Amniotic stem cell (primary cell): ENCODE measurements at places on chromosomes 2 and 18.

DNA sequence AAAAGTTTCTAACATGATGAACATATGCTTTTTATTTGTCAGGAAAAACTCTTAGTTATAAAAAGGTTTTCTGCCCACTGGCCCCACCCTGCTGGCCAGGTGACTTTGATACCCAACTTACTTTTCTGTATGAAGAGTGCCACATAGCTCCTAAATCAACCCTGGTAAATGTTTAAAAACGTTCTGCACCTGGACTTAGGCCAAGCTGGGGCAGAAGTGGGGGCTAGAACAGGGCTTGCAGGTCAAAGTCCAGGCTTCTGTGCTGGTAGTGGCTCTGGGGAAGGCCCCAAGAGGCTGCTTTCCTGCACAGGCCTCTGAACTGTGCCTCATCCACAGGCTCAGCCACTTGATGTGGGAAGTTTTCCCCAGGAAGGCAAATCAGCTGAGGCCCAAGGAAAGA, 171.7 kb downstream of the ANKRD30B start:
- DNase-seq, result no peak

DNA sequence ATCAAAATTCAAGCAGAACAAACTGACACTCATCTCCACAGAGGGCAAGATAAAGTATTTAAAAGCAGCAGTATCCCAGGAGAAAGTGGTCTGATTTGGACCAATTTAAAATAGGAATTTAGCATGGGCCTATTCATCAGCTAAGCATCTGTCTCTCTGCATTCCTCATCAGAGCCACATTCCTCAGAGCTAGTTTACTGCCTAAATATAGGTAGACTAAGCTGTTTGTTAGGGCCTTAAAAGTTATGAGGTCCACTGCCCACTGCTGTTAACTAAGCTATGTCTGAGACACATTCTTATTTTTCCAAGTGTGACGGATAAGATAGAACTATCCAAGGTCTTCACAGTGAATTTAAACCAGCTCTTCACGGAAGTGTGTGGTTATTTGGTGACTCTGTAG, 17.6 kb downstream of the NEB start:
- DNase-seq, result no peak

- no peak for DNase-seq
These were observed 6.8 kb downstream of the ACTR1B start for GRCh38 chr2:97656905-97657587.

- DNase-seq, result no peak
These were observed 32.5 kb upstream of the CCL20 start for GRCh38 chr2:227780981-227781615.

DNA sequence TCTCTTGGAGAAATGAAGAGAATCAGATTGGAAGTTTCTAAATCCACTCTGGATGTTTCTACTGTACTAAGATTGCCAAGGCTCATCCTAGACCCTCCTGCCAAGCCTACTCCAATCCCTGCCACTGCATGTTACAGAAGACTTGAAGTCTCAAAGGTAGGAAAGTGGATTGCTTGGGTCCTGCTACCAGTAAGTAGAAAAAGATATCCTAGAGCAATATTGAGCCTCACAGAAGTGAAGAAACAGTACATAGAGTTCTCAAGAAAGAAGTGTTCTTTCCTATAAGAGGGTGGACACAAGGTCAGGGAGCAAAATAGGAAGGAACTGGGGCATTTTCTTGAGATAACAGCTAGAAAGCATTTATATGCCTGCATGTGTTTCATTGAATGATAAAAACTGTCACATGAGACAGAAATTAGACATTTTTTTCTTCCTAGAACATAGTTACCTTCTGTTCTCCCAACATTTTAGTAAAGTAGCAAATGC, 232.9 kb downstream of the RBM43 start:
- no peak for DNase-seq

GRCh38 chr2:144748443-144748842, 228.5 kb upstream of the ZEB2 start:
- DNase-seq, result no peak

DNA sequence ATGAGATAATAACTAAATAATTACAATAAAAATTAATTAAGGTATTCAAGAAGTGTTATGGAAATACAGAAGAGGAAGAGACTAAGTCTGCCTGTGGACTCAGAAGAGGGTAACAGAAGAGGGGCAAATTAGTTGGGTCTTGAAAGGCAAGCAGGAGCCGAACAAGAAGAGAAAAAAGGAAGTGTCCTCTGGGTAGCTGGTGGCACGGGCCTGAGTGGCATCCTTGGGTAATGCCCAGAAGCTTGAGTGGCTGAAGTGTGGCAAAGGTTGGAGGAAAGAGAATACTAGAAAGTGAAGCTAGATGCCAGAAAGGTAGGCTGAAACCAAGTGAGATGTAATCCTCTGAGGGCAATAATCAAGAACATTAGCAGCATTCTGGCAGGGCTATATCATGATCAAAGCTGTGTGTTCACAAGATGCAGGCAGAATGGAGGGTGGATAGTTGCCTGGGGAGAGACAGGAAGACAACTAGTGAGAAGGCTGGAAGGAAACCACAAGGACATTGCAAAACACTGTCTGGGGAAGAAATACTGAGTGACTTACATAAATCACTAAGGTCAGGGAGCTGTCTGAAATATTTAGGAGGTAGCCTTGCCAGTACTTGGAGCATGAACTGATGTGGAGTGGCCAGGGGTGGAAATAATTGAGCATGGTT, 16.2 kb downstream of the DOCK10 start:
- no peak for DNase-seq

DNA sequence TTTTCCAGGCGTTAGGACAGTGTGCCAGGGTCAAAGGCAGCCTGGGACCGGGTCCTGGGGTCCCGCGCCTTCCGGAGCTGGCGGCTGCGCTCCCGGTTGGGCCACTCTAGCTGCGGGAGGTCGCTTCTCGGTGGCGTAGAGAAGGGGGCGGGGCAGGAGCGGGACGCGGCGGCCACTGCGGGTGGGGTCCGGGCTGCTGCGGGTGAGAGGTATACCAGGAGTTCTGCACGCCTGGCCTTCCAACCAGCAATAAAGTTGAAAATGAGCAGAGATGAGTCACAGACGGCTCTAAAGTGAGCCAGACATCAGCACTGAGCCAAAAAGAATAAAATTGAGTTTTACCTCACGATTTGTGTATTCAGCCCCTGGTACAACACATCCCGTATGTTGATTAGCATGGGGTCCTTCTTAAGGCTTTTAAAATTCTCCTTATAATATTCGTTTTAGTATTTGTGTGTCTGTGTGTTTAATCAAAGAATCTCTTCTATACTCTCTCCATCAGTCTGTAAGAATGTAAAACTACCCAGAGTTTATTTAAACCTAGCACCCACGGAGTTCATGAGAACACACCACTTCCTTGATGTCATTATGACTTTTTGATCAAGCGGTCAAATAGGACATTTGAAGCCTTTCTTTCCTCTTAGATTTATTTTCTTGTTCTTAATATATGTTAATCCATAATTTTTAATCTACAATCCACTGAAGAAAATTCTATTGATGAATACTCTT, at the start of gene C1GALT1C1L:
C1GALT1C1L (minus strand) TSS at position 108 of the 729 bp plus-strand sequence; CDS start at position 1, 107 bp downstream.
- no peak for DNase-seq

- no peak for DNase-seq
These were observed 128.0 kb upstream of the MSH6 start for GRCh38 chr2:47654790-47655562.

DNA sequence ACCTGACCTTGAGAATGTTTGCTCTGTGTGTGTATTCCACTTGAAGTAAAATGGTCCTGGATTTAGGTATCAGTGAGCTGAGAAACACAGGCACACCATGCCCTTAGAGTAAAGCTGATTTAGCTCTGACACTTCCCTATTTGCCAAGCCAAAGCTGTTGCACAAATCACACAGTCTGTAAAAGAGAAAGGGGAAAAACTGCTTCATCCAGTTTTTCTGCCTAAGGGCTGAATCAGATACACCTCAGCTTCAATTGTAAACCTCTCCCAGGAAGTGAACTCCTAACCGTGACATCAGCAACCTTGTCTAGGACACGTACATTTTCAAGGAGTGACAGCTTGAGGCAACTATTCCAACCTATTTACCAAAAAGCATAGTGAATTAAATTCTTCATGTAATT, 150.4 kb downstream of the NR4A2 start:
- no peak for DNase-seq

DNA sequence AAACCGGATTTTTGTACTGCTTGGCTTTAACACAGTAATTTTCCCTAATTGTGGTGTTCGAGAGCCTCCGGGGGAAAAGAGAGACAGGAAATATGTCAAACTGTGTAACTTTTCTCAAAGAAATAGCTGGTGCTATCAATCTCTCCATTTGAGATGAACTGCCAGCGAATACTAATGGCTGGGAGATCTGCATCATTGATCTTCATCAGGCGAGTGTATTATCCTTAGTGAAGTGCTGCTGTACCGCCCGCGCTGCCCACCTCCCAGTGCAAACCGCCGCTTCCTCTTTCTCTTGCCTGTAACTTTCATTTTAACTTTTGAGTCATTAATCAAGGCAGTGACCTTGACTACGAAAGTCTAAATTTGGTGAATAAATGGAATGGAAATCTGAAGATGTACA, 246.1 kb upstream of the ST6GAL2 start:
- no peak for DNase-seq

DNA sequence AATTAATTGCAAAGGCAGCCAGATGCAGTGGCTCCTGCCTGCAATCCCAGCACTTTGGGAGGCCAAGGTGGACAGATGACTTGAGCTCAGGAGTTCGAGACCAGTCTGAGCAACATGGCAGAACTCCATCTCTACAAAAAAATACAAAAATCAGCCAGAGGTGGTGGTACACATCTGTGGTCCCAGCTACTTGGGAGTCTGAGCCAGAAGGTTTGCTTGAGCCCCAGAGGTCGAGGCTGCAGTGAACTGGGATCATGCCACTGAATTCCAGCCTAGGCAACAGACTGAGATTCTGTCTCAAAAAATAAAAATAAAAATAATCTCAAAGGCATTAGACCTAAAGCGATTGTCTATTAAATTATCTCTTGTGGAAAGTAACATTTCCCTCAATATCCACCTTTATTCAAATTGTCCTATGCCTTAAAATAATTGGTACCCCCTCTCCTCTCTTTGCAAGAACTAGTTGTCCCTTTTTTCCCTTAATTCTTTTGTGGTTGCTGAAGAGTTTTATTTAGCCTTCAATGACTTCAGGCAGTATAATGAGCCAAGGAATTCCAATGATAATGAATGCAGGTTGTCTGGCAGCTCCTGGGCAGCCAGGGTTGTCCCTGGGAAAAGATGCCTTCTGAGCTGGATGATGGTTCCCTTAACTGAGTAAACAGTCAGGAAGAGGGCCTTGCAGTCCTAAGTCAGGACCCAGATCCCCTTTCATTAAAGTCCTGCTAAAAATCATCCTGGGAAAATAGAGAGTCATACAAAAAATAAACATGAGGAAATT, 32.2 kb downstream of the GPR75 start:
- DNase-seq, result no peak

DNA sequence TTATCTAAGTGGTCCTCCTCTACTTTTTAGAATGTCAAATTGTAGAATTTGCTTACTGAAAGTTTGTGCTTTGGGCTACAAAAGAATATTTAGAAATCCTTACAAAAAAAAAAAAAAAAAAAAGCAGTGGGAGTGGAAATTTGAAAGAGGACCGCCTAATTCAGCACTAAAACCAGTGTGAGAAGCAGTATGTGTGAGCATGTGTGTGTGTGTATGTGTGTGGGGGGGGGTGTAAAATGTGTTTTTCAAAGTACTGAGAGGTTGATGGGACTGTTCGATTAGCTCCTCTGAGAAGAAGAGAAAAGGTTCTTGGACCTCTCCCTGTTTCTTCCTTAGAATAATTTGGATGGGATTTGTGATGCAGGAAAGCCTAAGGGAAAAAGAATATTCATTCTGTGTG, at the start of gene VIT:
VIT (plus strand) TSS at position 175 of the 400 bp plus-strand sequence. CDS start 19,664 bp downstream, outside the sequence.
- DNase-seq, result no peak

- no peak for DNase-seq
These were observed 492.1 kb upstream of the CNTNAP5 start for GRCh38 chr2:123532994-123533393.

GRCh38 chr2:216285701-216286100, 86.6 kb downstream of the MARCHF4 start:
- DNase-seq, result no peak

DNA sequence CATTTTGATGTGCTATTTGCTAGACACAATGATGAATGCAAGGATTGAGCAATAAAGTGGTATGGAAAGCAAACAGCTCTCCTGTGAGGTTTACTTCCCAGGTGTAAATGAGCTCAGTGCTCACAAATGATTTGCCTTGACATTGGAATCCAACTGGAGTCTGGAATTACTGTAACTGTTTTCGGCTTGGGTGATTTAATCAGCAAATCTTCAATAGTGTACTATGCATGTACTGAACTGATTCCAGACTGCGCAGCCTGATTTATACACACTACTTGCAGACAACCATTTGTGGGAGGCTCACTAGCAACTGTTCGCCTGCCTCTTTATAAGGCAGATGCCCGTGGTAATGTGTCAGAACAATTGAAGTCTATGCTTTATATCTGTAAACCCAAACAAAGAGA, 27.9 kb upstream of the SOX11 start:
- DNase-seq, result no peak
